Stimulated activated CD4-positive, alpha-beta T cell treated with anti-CD3 and anti-CD28 coated beads, Interleukin-1b, Interleukin-23, amount 100 ng/mL, for 48 hours (primary cell): ENCODE measurements at places on chromosomes 3 and 15.

DNA sequence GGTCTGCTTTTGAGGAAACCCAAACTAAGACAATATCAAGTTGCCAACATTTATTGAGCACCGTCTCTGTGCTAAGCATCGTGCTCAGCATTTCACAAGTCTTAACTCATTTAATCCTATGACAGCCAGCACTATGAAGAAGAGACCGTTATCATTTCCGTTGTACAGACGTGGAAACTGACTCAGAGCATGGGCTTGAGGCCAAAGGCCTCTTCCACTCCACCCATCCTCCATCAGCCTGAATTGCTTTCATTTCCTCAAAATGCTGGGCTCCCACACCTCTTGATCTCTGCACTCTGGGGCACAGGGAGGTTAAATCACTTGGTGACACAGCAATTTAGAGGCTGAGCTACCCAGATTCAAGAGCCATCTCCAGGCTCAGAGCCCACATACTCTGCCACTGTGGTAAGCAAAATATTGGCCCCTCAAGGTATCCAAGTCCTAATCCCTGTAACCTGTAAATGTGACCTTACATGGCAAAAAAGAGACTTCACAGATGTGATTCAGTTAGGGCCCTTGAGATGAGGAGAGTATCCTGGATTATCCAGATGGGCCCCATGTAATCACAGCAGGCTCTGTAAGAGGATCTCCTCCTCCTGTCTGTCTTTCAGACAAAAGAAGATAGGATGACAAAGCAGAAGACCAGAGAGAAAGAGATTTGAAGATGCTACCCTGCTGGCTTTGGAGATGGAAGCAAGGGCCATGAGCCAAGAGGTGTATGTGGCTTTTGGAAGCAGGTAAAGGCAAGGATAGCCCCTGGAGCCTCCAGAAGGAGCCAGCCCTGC, 24.3 kb upstream of the FLNB start:
- peak; percentile 70 for DNase-seq

GRCh38 chr3:154690413-154690812, 260.4 kb upstream of the GPR149 start:
- no peak for DNase-seq

DNA sequence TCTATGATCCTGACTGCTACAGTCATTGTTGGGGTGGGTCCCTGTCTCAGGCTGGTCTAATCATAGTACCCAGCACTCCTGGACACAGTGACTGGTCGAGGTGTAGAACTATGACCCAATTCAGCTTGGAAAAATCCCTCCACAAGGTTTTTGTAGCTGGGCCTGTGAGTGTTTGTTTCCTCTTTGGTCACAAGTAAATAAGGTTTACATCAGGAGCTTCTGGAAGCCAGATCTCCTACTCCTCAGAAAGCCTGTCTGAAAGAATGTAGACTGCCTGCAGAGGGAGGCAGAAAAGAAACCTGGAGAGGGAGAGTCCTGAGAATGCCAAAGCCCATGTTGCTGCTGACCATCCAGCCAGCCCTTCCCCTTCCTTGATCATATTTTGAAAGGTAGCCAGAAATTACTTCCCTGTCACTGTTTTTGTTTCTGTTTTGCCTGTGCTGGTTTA, 123.2 kb downstream of the RAP2B start:
- DNase-seq: no peak

DNA sequence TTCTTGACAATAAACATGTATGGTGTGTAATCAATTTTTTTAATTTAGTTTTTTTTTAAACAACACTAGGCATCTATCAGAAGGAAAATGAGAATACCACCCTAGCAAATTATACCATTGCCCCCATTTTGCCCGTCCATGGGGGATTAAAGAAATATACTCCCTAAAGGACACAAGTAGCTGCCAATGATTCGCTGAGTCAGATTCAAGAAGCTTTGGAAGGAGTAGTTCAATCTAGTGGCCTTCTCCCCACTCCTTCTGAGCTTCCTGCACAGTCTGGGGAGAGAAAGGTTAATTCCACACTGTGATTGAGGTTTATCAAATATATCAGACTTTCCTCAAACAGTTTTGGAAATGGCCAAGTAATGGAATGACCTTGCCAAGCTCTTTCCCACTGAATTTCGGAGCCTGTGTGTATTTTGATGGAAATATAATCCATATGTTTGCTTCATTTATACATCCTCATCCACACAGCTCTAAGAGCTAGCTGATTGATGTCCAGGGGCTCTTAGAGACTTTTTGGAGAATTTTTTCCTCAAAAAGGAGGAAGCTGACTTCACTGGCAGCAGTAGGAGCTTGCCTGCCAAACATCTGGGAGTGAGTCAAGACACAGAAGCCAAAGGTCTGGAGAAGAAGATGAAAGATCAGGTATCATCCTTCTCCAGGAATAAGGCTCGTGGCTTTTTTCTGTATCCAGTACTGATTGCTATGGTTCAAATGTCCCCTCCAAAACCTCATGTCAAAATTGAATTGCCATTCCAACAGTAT, 478.5 kb upstream of the PROK2 start:
- no peak for DNase-seq

- DNase-seq: no peak
These were observed 11.1 kb downstream of the ALPK3 start for GRCh38 chr15:84828086-84828908.

GRCh38 chr3:22121068-22121701, 370.2 kb upstream of the ZNF385D start:
- no peak for DNase-seq

DNA sequence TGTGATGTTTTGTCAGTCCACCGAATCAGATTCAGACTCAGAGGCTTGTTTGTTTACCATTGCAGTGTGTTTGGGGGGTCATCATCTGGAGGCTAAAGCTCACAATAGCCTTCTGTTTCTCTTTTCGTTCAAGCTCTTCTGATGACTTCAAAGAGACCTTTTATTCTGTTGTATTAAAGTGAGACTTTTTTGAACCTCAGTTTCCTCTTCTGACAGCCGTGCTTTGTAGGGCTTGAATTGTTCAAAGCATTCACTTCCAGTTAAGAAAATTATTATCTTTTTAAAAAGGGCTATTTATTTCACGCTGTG, 1.3 kb downstream of the PXK start:
- DNase-seq: no peak

GRCh38 chr3:147925272-147925671, 516.1 kb downstream of the ZIC1 start:
- DNase-seq: no peak

DNA sequence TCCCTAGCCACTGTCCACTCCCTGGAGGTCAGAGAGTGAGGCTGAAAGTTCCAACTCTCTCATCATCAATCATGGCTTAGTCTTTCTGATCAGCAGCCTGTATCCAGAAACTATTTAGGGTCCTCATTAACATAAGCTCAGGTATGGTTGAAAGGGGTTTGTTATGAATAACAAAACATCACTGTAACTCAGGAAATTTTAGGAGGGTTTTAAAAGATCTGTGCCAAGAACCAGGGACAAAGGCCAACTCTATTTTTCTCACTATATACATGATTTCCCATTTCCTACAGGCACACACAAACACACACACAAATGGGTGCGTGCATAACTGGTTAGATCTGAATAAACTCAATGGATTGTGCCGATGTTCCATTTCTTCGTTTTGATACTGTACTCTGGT, 23.6 kb downstream of the STOML1 start:
- DNase-seq: no peak

DNA sequence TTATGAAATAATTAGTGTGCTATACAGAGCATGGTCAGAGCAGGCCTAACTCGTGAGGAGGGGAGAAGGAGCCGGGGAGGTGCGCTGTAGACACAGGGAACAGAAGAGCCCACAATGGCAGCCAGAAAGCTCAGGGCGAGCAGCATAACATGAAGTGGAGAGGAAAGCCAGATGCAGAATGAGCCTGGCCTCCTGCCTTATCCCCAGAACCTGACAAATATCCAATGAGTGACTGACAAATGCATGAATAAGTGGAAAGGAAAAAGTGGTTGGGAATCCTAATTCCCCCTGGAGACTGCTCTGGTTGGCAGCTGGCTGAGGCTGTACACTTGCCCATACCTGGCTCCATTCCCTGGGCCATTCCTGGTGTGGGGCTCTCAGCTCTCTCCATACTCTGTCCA, 9.2 kb upstream of the MST1R start:
- no peak for DNase-seq
